Ecto neural progenitor cell (in vitro differentiated cells): ENCODE measurements at places on chromosomes 13 and 19.
A peak's percentile ranks its signal among the peaks of the same experiment; 100 is the strongest.

DNA sequence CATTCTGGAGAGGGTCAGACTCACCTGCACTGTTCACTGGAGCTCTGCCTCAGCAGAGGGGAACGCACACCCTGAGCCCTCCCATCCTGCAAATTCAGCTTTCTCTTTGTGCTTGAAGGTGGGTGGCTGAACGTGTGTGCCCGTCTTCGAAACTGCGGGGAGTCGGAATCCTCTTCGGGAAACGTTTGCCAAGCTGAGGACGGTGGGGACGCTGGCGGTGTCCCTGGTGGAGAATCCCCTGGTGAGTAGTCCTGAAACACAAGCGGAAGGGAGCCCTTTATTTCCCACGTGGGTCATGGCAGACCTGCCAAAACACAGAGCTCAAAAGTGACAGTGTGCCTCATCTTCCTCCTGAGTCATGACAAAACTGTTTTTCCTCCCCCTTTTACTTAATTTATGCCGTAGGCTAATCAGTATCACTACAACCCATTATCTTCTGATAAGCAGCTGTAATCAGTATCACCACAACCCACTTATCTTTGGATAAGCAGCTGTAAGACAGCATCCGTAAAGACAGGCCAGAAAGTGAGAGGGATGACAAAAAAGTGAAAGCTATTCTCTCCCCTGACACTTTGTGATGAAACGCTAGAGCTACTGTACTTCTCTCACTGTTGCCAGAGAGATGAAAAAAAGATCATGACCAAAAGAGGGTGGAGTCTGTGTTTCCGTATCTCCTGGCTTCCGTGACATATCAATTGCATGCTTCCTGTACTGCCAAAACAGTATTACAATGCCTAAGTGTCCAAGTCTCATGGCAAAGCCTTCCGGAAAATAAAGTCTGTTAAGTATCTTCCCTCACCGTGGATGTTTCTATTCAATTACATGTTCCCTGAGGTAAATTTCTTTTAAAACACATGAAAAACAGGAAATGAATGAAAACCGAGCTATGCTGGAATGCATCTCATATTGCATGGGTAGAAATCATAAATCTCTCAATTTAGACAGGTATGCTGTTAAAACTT lies 155.5 kb downstream of the TBC1D4 start:
- no peak for DNase-seq

DNA sequence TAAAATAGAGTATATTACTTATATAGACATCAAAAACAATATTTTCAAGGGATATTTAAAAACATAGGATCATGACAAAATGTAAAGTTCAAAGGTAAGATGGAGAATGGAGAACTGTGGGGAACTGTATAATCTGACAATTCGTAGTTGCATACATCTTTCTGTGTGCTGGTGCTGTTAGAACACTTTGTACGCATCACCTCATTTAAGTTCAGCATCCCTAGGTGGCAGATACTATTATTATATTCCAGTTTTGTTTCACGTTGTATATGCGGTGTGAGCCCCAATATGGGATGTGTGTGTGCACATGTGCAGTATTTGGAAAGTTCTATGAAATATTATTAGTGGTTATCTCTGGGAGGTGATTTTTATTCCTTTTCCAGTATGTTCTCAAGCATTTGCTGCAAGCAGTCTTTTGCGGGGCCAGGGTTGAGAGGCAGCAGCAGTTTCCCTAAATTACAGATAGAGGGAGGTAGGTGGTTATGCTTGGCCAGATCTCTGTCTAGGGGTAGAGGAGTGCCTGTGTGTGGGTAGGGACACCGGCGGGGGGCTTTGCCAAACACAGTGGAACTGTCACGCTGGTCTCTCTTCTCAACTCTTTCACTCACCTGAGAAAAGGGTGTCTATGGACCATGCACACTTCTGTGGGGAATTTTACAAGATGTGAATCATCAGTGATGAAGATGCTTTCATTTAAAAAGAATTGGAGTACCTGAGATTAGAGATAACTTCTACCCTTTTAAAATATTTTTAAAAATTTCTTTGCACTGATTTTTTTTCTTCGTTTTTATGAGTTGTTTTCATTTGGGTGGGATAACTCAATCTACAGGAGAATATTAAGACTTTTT lies 55.6 kb upstream of the ALOX5AP start:
- no peak for DNase-seq

- DNase-seq, result no peak
These were observed 115.9 kb upstream of the PCDH20 start for GRCh38 chr13:61531383-61532065.

DNA sequence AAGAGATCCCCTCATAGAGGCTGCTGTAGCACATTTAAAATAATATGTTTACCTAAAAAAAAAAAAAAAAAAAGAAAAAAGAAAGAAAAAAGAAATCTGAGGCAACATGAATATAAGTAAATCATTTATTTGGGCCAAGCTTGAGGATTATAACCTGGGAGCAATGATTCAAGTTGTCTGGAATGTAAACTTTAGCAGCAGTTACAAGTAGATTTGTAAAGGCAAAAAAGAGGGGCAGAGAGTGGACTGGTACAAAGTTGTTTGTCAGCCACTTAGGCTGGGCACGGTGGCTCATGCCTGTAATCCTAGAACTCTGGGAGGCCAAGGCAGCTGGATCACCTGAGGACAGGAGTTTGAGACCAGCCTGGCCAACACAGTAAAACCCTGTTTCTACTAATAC lies 11.3 kb downstream of the ZNF43 start:
- no peak for DNase-seq

DNA sequence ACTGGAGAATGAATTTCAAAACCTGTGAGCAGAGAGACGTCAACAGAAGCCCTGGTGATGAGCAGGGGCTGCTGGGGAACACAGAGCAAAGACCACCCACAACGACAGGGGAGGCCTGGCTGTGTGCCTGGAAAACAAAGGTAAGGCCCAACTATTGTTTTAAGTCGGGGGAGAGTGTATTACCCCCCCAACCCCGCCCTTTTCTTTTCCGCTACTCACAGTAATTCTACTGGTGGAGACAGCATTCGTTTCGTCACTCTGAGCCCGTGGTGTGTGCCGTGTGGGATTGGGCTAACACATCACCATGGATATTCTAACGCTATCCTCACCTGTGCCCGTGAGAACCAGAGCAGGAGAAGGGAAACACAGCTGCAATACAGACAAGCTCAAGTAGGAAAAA lies 18.6 kb upstream of the ADPRHL1 start:
- DNase-seq, result no peak

DNA sequence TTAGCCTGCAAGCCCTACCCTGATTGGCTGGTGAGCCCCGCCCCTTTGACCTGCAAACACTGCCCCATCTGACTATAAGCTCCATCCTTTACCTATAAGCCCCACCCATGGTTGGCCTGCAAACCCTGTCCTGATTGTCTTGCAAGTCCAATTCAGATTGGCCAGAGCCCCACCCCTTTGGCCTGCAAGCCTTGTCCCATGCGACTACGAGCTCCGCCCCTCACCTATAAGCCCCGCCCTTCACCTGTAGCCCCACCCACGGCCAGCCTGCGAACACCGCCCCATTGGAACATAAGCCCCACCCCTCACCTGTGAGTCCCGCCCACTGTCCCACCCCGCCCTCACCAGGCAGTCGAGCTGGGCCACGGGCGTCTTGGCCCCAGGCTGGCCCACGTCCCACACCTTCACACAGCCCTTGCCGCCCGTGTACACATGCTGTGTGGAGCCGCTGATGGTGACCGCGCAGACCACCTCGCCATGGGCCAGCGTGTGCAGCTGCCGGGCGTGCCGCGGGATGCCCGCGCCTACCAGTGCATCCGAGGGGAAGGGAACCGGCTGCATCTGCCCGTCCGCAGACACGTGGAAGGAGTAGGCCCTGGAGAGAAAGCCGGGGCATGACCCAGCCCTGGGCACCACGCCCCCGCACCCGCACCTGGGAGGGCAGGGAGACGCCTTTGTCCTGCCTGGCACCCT lies 22.9 kb downstream of the TLE2 start:
- DNase-seq, result no peak

DNA sequence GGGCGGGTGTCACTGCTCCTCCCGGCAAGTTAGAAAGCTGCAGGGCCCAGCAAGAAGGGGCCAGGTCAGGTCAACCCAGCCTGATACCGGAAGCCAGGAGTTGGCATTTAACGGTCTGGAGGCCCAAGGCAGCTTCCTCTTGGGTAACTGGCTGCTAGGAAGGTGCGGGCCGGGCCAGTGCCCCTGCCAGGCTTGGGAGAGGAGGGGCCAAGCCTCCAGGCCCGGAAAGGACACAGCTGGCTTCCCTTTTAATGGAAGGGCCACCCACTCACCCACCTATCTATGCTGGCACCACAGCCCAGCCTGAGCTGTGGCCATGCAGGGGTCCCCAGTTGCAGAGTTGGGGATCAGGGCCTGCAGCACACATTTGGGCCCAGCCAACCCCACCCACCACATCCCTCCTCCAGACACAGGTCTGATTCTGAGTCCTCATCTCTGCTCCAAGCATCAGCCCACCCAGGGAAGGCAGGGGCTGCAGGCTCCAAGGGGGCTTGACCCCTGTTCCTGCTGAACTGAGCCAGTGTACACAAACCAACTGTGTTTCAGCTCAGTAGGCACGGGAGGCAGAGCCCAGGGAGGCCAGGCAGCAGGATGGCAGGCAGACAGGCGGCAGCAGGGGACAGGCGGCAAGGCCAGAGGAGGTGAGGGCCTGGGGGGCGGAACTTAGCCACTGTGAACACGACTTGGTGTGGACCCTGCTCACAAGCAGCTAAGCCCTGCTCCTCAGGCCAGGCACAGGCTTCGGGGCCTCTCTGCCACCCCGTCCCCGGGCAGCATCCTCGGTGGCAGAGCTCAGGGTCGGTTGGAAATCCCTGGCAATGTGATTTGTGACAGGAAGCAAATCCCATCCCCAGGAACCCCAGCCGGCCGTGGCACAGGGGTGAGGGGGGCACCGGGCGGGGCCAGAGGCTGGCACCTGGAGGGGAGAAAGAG lies 40.8 kb downstream of the ZSWIM4 start:
- peak; percentile 47 for DNase-seq

DNA sequence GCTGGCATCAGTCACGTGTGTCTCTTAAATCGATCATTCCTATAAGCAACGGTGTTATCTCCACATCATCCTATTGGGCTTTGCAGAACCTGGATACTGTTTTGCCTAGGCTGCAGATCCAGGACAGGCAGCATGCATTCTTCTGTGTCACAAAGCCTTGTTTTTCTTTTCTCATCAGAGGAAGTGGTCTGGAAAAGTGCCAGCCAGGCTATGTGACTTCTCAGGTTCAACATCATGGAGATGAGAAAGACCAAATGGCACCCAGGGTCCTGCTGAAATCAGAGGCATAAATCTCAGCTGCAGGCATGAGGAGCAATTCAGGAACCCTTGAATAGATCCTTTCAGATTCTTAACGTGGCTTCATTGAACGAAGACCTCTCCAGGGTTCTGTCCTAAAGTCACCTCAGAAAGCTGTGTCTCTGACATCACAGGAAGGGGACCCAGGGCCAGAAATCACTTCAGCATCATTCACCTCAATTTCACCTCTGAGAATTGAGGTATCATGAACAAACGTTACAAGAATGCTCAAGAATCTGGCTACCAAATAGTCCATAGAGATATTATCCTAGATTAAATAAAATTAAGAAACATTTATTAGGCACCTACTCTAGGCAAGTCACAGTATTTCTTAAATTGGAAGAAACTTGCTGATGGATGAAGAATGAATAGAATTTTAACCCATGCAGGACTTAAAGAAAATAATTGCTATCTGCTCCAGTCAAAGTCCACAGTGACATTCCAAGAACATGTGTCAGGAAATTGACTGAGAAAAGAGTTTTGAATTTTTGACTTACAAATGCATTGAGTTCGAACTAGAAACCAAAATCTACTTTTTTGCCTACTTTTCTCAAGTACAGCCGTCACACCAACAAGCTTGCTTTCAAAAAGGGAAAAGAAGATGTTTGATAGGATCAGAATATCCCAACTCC lies 124.1 kb downstream of the COG6 start:
- DNase-seq, result no peak

GRCh38 chr13:72963762-72964161 lies 95.0 kb upstream of the KLF5 start:
- no peak for DNase-seq

DNA sequence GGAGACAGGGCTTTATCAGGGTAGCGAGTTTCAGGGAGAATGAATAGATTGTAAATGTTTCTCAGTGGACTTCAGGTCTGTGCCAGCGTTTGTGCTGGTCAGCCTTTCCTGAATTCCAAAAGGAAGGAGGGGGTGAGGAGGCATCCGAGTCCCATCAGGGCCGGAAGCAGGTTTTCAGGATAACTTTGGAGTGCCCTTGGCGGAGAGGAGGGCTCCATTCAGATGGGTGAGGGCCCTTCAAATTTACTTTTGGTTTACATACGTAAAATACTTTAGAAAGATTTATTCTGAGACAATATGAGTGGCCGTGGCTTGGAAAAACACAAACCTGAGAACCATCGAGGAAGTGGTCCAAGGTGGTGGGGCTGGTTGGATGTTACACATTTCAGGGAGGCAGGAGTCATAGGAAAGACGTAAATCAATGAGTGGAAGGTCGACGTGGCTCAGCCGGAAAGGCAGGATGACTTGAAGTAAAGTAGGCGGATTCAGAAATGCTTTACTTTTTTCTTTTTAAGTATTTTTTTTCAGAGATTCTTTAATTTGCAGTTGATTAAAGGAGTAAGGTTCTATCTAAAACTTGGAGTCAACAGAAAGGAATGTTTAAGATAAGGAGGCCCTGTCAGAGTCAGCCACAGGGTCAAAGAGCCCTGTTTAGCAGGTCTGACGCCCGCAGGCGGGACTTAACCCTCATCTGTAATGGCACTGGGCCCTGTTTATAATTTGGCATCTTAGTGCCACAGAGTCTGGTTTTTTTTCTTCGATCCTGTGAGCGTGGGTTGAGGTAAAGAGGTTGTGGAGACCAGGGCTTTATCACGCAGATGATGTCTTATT lies 32.8 kb downstream of the ATP11A start:
- DNase-seq, result no peak

GRCh38 chr19:3133793-3134116 lies 2.1 kb upstream of the GNA15 start:
- no peak for DNase-seq

GRCh38 chr19:42295831-42296525 lies 6.0 kb upstream of the PRR19 start:
- peak; percentile 86 for DNase-seq

DNA sequence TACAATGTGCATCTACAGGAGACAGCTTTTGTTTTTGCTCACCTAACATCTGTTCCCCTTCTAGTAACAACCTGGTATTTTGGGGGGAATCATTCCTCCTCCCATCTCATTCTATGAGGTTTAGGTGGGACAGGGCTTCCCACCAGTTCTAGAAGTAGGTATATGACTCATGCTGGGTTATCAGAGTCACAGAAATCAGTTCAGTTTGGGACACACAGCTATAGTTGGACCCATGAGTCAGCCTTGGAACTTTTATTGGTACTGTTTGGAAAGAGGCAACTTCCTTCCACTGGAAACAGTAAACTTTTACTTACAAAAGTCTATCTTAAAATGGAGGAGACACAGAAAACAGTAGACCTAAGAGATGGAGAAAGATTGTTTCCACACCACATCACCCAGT lies 185.5 kb downstream of the DNAJC3 start:
- DNase-seq, result no peak
